ENCODE measurements at places on chromosomes 1 and 21.

- peak; percentile 54 for DNase-seq
Measured at GRCh38 chr1:154791292-154792166, 78.6 kb downstream of the KCNN3 start.

DNA sequence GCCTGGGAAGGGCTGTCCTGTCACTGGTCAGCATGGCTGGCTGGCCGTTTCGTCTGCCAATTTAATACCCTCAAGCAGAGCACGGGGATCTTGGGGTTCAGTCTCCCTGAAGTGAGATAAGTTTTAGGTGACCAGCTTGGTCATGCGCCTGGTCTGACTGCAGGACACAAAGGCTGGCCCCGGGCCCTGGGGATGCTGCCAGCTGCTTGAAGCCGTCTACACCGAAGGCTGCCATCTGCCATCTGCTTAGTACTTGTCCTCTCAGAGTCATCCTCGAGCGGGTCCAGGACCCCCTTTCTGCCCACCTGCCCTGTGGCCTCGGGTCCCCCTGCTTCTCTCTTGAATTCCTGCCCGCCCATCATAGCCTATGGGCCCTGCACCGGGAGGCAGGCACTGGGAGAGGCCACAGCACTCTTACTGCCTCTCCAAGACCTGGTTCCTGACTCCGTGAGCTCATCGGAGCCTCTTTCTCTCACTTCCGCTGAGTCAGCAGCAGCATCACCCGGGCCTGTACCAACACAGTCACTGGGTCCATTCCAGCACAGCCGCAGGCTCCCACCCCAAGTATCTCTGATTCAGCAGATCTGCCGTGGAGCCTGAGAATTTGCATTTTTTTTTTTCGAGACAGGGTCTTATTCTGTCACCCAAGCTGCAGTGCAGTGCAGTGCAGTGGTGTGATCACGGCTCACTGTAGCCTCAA lies 7.0 kb downstream of the FBLIM1 start:
- no peak for DNase-seq

- DNase-seq = no peak
Measured at GRCh38 chr1:199302554-199302953, 663.7 kb downstream of the PTPRC start.

DNA sequence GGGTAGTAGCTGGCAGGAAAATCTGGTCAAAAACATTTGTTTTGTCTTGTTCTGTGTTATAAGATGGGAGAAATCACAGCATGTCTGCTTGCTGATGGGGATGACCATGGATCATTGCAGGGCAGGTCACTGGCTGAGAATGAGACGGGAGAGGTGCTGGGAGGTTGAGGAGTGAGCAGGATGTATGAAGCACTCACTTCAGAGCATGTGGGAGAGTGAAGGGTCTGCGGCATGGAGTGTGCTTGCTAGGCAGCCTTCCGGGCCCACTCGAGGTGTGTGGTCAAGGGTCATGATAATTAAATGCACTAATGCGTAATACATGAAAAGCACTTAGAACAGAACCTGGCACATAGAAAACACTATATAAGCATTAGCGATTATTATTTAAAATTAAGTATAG lies 42.0 kb upstream of the SPOCD1 start:
- DNase-seq = no peak

- no peak for DNase-seq
Measured at GRCh38 chr1:244234009-244234643, 183.0 kb downstream of the ZBTB18 start.

DNA sequence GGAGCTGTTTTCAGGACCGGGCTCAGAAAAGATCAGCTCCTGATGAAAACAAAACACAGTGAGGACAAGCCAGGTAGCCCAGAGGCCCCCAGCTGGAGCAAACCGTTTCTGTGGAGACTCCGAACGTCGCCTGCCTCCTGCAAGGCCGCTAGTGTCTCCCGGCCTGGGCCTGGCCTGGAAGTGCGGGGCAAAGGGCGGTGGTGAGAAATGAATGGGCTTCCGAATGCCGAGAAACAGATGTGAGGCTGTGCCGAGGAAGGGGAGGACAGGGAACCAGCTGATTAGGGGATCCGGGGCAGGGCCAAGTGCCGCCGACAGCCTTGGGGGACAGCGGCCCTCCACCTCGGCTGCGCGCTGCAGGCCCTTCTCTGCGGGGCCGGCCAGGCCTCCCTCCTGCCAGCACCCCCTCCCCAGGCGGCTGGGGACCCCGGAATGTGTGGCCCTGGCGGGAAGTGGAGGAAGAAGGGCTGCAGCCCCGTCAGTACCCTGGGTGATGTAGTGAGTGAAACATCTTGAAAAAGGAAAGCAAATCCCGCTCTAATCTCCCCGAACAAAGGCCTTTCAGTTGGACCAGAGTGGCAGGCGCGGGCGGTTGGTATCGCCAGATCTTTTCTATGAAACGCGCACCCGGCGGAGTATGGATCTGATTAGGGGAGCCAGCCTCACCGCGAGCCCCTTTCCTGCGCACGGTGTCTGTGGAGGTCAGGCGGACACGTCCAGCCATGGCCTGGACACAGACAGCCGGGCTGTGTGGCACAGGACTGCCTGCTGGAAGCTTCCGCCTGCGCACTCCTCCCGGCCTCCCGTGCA lies 52.6 kb downstream of the PRDM16 start:
- peak; percentile 44 for DNase-seq

DNA sequence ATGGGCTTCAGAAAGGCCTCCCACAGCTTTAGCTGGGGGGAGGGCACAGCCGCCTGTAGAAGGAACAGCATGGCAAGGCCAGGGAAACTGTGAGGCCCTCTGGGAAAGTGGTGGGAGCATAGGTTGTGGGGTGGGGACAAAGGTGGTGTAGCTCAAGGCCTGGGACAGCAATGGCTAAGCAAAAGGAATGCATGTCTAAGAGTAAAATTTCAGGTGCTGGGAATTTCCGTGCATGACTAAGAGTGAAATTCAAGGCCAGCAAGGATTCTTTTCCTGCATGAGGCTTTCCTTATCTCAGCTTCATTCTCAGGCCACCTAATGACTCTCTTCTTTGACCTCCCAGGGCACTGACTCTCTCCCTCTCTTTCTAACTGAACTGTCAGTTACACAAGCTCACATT lies 86.5 kb upstream of the WNT4 start:
- DNase-seq = no peak

DNA sequence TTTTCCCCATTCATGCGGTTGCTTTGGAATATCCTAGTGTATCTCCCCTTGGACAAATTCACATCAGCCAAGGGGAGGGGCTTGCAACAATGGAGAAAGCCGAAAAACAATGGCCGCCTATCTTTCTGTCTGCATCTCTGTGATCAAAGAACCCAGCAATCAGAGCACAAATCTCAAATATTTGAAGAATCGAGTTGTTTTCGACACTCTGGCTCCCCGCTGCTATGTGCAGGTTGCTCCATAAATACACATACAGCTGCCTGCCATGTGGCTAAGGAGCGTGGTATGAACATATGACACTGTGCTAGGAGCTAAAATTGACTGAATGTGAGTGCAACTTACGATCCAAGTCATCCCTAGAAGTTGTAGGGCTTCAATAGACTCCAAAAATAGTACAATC lies 8.5 kb downstream of the CFHR4 start:
- DNase-seq = no peak

DNA sequence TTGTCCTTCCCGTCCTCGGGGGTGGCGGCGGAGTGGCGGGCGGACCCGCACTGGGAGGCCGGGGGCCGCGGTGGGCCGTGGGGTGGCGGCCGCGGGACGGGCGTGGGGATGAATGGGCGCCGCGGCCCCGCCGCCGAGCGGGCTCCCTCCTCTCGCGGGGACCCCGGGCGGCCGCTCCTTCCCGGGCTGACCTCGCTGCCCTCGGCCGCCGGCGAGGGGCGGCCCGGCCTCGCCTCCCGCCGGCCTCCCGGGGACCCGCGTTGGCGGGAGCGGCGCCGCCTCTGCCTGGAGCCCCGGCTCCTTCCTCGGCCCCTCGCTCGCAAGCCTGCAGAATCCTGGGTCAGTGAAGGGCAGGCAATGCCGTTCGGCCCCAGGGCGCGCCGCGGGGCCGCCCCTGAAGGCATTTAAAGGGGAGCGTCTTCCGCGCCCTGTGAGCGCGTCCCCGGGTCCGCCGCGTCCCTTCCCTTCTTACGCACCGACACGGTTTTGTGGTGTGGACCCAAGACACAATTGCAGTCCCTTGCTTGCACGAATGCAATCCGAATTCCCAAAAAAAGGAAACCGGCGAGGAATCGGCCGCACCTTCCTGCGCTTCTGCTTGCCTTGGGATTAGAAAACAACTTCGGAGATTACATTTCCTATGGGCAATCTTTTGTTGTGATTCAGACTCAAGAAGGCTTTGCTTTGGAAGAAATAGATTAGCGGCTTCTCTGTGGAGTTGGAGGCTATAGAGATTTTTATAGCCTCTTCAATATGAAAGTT lies 776 bp downstream of the ITSN1 start:
- peak; percentile 76 for DNase-seq

DNA sequence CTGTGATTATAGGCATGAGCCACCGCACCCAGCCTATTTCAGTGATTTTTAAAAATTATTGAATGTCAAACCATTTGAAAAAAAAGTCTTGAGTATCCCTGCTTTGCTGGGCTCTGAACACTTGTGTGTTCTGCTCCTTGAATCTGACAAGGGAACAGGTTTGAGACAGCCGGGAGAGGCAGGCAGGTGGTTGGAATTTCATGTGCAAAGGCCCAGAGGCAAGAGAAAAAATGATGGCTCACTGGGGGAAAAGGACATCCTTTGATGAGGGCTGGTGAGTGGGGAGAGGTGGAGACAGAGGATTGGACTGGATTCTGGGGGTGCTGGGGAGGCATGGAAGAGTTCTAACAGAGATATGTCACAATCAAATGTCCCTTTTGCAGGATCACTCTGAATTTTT lies 13.1 kb upstream of the WASF2 start:
- peak; percentile 4 for DNase-seq

DNA sequence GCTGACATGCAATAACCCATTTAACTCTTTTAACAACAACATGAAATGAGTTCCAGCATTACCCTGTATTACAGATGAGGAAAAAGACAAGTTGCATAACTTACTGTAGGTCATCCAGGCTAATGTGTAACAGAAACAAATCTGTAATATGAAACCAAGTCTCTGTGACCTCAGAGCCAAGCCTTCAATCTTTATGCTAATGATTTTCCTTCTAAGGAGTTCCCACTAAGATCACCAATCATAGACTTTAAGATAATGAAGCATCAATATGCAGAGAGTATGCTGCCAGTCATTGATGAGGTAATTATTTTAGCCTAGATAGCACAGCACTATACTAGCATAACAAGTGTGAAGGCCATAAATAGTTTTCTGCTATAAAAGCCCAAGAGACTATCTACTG lies 35.6 kb upstream of the RNPC3 start:
- DNase-seq = no peak

DNA sequence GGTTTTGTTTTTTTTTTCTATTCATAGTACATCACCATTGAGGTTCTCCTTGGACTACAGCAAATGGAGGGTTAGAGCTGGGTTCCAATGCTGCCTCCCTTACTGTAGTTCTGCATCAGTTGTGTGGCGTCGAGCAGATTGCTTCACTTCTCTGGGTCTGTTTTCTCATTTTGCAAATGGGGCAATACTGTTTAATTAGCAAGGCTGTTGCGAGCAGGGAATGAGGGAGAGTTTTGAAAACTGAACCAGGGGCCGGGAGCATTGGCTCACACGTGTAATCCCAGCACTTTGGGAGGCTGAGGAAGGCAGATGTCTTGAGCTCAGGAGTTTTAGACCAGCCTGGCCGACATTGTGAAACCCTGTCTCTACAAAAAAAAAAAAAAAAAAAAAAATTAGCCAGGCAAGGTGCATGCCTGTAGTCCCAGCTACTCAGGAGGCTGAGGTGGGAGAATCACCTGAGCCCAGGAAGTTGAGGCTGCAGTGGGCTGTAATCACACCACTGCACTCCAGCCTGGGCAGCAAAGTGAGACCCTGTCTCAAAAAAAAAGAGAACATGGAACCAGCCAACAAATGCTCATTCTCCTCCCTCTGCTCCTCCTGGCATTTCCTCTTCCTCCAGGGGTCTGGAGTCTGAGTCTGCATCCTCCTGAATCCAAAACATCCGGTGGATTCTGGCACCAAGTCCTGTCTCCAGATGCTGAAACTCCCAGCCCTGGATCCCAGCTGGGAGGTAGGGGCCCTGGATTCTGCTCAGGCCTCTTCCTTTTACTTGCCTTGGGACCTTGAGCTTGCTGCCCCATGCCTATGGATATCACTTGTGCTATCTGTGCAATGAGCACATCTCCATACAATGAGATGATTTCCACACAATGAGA lies 3.7 kb upstream of the PLOD1 start:
- DNase-seq = no peak

GRCh38 chr21:17921579-17922530 lies 102.7 kb upstream of the C21orf91 start:
- DNase-seq = no peak

GRCh38 chr1:21935891-21936365 lies 1.2 kb downstream of the HSPG2 start:
- no peak for DNase-seq

- DNase-seq = no peak
Measured at GRCh38 chr1:30191154-30191702, 532.2 kb downstream of the MATN1 start.

GRCh38 chr1:232274236-232274855 lies 355.6 kb downstream of the SIPA1L2 start:
- DNase-seq = no peak

DNA sequence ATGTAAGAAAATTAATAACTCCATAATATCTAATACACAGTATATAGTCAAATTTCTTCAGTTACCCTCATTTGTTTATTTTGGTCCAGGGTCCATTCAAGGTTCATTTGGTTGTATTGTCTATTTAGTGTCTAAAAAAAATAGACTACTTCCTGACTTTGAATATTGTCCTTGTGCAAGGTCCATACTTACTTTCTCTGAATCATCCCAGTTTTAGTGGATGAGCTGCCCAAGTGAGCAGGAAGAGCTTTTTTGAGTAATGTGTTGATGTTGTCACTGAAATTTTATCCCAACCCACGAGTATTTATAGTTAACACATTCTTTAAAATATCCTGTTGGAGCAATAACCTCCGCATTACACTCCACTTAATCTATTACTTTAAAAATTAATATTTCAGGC lies 45.6 kb upstream of the FASLG start:
- no peak for DNase-seq

DNA sequence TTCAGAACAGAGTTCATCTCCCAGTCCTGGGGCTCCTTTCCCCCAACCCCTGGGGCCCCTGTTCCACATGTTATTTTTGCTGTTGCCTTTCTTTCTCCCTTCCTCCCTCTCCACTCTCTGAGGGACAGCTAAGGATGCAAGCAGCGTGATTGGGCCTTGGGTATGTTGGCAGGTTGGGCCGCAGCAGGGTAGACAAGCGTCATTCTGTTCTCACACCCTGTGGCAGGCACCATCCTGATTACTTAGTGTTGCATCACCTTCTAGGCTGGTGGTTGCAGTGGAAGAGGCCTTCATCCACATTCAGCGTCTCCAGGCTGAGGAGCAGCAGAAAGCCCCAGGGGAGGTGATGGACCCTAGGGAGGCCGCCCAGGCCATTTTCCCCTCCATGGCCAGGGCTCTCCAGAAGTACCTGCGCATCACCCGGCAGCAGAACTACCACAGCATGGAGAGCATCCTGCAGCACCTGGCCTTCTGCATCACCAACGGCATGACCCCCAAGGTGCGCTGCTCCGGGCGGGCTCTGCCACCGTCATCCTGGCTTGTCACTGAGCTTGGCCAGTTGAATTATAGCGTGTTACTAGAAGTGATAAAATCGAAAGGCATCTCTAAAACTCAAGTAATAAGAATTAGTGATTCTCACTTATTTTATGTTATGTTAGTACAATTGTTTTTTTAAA lies 43.4 kb downstream of the VANGL1 start:
- DNase-seq = no peak

GRCh38 chr1:66552829-66553228 lies 18.9 kb downstream of the SGIP1 start:
- peak; percentile 39 for DNase-seq

Measured in right cardiac atrium (tissue), 5 donors.